ENCODE measurements at places on chromosomes 3 and 15.

- no peak for DNase-seq
Observed at GRCh38 chr3:10169000-10169496, 4.3 kb downstream of the IRAK2 start.

DNA sequence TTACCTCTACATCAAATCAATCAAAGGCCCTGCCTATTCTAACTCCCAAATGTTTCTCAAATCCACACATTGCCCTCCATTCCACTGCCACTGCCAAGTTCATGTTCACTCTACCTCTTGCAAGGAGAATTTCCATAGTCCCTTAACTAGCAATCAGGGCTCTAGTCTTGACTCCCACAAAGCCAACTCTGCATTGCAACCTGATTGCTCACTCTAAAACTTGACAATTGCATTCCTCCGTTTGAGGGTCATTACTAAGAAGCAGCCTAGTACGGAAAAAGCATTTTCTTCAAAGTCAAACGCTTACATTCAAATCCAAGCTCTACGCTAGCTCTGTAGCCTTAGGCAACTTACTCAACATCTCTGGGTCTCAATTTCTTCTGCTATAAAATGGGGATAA lies 1.2 kb downstream of the CPA3 start:
- no peak for DNase-seq

GRCh38 chr15:38335116-38335515 lies 82.5 kb downstream of the SPRED1 start:
- DNase-seq = no peak

- DNase-seq = no peak
Observed at GRCh38 chr3:168495932-168496331, 400.2 kb upstream of the GOLIM4 start.

DNA sequence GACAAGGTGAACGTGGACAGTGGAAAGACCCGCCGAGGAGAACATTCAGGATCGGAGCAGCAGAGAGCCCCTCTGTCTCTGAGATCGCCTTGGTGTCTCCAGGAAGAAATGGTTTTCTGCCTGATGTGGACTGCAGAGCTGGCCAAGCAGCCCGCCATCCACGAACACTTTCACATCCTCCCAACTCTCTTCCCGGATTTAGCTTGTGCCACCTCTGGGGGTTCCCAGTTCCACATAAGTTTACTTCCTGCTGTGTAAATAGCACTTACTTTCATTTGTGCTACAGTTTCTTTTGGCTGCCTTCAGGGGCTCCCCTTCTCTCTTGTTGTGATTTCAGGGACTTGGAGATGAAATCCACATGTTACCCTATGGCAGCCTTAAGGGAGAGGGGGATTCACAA lies 48.4 kb downstream of the SEMA5B start:
- DNase-seq = no peak

DNA sequence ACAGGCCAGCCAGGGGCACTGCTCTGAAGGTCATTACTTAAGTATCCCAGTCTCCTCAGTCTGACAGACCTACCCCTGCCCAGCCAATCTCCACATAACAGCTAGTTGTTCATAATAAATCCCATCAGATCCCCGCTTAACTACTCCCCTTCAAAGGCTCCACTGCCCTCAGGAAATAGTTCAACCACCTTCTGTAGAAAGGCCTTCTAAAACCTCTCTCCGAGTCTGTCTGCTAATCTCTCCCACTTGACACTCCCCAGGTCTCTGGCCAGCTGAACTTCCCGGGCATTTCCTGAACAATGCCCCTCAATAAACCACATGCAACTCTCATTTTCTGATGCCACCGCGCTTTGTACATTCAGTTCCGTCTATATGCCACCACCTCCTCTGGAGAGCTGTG lies 6.0 kb downstream of the PRC1 start:
- no peak for DNase-seq

GRCh38 chr3:9768141-9768775 lies 1.5 kb downstream of the CAMK1 start:
- DNase-seq = no peak

DNA sequence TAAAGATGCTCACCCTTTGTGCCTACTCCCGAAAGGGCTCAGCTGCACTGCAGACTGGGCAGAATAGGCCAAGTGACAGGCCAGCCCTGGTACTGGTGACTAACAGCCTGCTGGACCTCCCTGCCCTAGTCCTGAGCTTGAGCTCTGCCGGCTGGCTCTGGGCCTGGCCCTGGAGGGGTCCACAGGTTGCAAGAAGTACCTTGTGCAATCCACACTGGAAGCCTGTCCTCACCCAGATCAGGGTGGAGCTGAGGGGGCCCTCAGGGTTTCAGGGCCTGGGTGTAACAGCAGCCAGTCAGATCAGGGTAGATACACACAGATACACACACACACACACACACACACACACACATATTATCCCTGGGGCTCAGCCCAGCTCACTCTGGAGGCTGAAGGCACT lies 27.3 kb upstream of the PLA2G4D start:
- DNase-seq = no peak

DNA sequence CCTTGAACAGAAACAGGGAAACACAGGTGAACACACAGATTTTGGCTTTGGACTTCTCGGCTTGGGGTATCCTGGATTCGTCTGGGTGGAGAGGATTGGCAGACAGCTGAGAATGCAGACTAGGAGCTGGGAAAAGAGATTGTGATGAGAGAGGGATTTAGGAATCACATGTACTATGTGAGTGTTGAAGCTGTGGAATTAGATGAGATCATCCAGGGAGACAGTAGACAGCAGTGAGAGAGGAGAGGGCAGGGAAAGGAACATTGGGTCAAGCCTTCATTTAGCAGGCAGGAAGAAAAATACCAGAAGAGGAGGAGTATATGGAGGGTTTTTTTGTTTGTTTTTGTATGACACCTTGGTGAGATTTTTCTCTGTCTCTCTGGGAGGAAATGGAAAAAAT lies 262.1 kb upstream of the TBL1XR1 start:
- no peak for DNase-seq
